Hypothalamus (tissue), 51 donors: ENCODE measurements at places on chromosomes 5 and 9.

DNA sequence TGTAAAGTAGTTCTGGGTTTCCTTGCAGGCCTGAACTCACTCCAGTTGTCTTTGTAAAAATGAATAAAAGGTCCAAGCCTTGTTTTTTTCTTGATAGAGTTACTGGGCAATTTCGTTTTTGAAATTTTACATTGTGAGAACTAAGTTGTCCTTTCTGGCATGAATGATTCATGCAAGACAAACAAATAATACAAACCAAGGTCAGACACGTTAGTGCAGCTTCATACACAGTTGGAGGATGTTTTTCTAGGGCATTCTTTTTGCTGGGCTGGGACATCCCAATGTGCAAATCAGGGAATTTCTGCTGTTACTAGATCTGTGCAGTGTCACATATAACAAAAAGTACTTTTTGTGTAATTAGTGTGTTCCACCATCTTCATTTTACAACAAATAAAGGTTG lies 96.0 kb downstream of the MEGF10 start:
- no peak for DNase-seq

GRCh38 chr5:135715267-135716055 lies 119.0 kb upstream of the SLC25A48 start:
- no peak for DNase-seq

DNA sequence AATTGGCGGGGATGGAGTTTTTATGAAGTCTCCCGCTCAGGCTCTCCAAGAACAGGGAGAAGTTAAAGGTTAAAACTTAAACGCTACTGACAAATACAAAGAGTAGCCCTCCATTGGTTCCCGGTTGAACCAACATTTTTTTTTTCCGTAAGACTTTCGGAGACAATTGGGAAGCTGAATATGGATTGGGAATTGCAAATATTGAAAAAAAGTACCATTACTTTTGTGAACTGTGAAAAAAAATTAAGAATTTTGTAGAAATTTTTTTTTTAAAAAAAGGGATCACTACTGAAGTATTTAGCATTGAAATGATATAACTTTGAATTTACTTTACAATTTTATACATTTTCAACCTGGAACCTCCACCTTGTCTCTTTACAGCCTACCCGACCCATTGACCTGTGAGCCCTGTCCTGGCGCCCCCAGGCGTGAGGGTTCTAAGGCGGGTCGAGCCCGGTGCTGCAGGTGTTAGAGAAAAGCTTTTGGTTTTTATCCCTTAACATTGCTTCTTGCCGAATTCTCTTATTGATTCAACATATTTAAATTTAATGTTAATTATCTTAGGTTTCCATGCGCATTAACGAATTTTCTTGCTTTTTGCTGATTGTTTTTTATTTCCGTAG lies 448 bp upstream of the ZNF782 start:
- no peak for DNase-seq

DNA sequence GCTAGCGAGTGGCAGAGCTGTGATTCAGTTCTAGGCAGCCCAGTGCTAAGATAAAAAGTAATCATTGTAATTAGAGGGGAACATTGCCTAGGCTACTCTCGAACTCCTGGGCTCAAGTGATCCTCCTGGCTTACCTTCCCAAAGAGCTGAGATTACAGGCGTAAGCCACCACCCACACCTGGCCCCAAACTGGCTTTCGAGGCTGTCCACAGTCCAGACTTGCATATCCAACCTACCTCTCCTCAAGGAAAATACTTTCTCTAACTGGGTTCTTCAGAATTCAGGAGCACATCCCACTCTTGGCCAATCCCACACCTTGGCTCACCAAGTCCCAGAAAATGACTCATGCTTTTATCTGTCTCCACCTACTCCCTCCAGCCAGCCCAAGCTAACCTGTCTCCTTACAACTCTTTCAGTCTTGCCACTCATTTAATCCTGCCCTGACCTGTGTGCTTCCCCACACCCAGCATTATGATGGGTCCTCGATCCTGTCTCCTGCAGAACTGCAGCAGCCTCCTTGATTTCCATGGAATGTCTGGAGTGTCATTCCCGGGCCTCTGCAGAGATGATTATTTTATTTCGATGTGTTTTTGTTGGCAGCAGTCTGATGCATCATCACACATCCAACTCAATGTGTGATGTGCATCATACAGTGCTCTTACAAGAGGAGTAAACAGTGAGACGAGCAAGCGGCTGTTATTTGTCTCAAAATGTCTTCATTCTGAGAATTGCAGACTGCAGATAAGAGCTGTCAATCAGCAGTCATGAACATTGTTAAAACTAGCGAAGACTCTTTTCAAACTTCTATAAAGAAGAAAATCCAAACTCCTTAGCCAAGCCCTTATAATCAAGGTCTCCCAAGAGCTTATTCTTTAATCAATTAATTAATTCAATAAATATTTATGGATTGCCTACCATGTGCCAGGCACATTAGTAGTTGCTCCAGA lies 167.3 kb downstream of the SEC61B start:
- no peak for DNase-seq

DNA sequence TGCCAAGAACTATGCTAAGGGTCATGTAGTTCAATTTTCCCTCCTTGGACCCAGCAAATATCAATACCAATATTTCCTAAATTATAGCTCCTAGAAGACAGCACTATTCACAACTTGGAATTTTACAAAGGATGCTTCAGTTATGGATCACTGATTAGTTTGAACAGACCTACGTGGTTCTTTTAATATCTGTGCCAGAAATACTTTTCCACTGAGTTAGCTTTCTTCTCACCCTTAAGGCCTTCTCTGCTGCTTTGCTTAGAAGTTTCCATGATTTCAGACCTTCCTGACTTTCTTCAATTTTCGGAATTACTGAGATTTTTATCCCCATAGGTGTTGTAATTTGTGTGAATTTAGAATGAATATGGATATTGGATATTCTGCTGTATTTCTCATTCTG lies 380.4 kb downstream of the PSAT1 start:
- DNase-seq, result no peak

GRCh38 chr5:174283211-174284005 lies 237.9 kb downstream of the NSG2 start:
- DNase-seq, result no peak

- no peak for DNase-seq
Observed at GRCh38 chr5:151780348-151780747, 8.6 kb downstream of the G3BP1 start.

DNA sequence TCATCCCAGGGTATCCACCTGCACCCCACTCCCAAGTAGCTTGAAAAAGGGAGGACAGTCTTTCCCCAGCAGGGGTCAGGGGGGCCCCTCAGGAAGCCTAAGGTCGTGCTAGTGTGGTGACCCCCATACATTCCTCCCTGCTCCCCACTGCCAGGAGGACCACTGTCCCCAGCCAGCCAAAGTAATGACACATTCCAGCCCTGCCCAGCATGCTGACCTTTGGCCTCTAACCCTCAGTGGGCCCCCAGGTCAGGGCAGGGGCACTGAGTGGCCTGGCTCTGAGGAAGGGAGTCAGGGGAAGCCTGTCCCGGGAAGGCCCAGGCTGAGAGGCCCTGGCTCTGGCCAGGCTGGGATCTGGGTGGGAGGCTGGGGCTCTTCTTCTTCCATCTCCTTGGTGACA lies 8.8 kb downstream of the CPLX2 start:
- DNase-seq, result no peak

DNA sequence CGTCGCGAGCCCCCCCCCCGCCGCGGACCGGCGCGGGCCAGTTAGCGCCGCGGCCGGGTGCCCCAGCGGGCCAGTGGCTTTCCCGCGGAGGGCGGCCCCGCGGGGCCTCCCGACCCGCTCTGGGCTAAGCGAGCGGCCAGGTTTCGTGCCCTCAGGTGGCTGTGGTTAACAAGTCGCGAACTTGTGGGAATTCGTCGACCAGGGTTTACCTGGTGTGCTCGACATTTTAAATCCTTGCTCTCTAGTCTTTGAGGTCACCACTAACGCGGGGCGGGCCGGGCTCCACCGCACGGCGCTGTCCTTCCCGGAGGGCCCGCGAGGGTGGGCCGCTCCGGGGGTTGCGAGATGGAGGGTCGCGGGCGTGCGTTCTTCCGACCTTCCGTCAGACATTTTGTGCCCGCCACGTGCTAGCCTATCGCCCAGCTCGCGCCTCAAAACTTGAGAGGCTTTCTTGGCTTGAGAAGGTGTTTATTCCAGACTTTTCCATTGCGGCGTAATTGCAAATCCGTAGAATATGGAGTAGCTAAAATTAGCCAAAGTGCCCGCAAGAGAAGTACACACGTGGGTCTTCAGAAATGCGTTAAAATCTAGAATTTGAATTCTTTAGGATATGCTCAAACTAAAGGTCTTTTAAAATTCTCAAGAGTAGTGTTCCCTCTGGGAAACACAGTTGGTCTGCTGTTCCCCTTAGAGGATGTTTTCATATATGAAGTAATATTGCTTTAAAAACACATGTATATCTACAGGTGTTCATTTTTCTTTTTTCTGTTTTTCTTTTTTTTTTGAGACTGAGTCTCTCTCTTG lies 2.1 kb downstream of the ANP32B start:
- DNase-seq, result no peak

- no peak for DNase-seq
Observed at GRCh38 chr5:143059355-143059754, 289.2 kb downstream of the ARHGAP26 start.

DNA sequence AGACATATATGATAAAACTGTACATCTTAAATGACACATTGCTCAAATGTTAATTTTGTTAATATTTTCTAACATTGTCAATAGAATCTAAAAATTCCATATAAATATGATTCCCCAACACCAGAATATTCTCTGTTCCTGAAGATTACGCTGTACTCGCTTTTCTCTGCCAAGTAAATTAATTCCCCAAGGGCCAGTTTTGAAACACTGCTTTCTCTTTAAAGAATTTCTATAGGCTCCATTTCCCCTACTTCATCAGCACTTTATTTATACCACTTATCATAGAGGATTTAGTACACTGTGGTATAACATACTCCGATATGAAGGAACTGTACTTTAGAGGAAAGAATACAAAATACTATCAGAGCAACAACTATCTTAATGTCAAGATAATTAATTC lies 101.4 kb upstream of the ACOT12 start:
- DNase-seq, result no peak

DNA sequence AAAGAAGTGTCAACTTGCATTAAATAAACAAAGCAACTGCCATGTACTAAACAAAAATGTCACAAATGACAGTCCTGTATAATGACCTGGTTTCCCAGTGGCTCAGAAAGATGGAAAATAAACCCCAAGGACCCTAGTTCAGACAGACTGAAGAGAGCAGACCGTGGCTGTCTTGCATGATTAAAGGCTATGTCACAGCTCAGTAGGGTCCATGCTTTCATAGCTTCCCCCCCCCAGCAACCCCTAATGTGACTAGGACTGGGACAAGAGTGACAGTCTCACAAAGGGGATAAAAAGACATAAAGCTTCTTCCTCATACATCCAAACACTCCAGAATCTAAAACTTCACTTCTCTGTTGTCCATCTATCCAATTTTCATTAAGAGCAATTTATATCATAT lies 113.6 kb downstream of the NR6A1 start:
- no peak for DNase-seq

DNA sequence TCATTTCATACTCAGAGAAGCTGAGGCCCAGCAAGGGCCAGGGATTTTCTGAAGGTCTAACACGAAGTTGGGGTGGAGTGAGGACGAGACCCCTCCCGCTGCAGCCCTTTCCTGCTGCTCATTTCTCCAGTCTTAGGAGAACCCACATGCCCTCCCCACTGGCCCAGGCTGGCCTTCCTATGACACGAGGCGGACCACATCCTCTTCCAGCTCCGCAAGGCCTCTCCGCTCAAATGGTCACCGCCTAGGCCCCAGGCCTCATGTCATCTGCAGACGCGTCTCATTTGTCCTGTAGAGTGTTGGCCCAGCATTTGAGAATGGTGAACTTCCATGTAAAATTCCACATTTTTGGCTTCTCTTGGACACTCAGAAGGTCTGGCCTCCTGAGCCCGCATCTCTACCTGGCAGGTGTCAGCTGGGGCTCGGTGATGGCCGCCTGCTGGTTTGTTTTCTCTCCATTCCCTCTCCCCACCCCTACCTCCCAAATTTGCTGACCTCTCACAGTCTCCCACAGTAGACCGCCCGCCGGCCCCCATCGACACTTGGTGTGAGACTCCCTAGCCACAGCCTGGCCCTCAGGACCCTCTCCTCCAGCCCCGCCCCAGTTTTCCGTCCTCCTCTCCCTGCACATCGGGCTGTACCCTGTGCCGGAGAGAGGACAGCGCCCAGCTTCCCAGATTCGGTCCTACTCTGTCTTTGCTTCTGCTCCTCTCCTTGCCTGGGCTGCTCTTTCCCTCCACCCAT lies 51.7 kb downstream of the ERGIC1 start:
- no peak for DNase-seq

DNA sequence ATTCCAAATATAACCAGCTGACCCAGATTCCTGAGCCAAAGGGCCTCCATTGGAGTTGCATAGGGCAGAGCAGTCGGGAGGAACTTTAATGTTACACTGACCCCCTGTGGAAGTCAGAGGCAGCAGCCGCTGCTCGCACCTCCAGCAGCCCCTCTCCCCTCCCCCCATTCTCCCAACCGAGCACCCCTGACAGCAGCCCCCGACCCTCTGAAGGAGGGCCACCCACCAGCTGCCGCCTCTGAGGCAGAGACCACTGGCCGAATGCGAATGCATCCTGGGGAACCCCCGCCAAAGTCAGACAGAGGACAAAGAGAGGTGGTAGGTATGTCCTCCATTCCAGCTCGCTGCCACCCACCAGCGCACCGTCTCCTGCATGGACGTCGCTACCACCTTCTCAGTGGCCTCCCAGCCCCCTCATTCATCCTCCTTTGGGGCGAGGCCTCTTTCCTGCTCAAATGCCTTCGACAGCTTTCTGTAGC lies 231.0 kb downstream of the CDK5RAP2 start:
- DNase-seq, result no peak

GRCh38 chr9:135306699-135307098 lies 172.9 kb upstream of the PPP1R26 start:
- no peak for DNase-seq

DNA sequence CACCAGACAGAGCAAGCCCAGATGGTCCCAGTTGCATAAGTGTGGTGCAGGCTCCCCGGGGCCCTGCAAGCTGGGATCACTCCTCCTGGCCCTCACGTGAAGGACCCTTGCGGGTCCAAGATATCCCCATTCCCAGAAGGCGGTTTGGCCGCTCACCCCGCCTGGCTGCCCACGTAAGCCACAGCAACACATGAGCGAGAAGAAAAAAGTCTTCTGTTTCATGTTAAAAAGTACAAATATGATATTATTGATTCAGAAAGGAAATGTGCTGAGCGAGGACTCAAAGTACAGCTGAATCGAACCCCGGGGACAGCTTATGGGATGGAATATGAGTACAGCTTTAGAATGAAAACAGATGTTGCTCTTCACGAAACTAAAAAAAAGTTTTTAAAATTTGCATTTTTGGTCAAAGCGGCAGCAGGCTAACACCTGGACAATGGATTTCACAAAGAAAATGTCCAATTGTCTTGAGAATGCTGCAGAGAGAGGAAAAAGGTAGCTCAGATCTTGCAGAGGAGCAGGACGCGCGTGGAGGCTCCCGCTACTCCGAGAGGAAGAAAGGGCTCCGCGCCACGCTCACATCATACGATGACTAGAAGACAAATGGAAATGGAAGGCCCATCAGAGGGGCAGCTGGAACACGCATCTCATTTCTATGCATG lies 427.6 kb downstream of the IRX1 start:
- no peak for DNase-seq

GRCh38 chr5:162484986-162485385 lies 417.4 kb downstream of the GABRG2 start:
- no peak for DNase-seq

- DNase-seq, result no peak
Observed at GRCh38 chr5:143192191-143192900, 211.1 kb downstream of the NR3C1 start.
